ENCODE measurements at places on chromosomes 13 and 19.

DNA sequence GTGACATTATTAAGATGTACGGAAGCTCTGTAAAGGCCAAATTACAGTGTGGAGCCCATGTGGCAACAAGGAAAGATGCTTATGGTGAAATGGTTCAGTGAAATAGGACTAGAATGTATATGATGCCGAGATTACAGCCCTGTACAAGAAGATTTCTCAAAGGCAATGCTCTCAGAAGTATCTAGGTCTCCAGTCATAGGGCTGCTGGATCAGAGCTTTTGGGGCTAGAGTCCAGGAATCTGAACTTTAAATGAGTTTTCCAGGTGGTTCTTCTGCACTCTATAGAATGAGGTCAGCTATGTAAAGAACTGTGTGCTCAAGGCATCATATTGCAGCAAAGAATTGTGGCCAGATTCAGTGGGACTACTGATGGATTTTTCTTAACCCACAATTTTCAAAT lies 75.4 kb upstream of the STK24 start:
- DNase-seq = no peak

DNA sequence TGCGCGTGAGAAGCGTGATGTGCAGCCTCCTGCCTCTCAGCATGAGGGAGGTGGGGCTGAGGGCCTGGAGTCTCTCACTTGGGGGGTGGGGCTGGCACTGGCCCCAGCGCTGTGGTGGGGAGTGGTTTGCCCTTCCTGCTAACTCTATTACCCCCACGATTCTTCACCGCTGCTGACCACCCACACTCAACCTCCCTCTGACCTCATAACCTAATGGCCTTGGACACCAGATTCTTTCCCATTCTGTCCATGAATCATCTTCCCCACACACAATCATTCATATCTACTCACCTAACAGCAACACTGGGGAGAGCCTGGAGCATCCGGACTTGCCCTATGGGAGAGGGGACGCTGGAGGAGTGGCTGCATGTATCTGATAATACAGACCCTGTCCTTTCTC lies 8.7 kb downstream of the CD177 start:
- DNase-seq = no peak

DNA sequence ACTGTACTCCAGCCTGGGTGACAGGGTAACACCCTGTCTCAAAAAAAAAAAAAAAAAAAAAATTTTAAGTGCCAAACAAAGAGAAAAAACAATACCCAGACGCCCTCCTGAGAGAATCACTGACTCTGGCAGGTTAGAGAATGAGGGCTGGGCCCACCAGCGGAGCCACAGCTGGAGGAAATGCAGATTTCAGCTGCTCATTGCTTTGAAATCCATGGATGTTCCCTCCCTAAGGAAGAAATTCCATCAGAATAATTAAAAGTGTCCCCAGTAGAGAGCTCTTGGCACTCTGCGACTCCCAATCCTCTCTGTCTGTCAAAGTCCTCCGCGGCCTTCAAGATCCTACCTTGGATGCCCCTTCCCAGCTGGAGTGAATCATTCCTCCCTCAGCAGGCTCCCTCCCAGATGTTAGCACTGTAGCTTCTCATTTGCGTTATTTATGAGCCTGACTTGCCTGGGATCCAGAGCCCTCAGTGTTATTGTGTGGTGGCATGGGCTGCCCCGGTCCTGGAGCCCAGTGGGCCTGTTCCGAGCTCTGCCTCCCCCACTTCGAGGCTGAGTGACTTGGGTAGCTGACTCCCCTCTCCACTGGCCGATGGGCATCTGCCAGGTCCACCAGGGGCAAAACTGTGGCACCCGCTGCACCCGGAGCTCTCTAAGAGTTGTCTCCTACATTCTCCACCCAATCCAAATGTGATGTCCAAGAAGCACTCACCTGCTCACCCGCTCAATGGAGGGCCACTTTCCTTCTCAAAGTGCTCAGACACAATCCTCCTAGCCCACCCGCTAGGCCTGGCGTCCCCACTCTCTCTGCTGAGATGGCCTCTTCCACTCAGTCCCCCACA lies 47.0 kb downstream of the SERP2 start:
- no peak for DNase-seq

DNA sequence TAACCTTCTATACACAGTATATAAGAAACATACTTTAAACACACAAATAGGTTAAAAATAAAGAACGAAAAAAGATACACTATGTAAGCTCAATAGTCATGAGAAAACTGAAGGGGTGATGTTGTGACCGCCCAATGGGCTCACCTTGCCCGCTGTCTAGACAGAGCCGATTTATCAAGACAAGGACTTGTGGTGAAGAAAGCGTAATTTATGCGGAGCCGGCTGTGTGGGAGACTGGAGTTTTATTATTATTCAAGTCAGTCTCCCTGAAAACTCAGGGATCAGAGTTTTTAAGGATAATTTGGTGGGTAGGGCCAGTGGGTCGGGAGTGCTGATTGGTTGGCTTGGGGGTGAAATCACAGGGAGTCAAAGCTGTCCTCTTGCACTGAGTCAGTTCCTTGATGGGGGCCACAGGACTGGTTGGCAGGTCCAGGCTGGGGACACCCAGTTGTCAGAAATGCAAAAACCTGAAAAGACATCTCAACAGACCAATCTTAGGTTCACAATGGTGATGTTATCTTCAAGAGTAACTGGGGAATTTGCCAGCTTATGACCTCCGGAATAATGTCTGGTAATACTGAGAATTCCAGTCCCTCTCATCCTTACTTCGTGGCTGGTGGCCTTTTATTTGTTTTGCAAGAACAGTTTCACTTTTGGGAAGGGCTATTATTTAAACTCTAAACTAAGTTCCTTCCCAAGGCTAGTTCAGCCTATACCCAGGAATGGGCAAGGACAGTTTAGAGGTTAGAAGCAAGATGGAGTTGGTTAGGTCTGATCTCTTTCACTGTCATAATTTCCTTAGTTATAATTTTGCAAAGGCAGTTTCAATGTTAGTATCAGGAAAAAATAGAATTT lies 96.6 kb downstream of the UBL3 start:
- DNase-seq = no peak

All from HEK293T (cell line).